ENCODE measurements at places on chromosomes 1 and 21.

GRCh38 chr1:92030656-92031107 is 897 bp downstream of the EPHX4 start:
- DNase-seq = no peak

GRCh38 chr1:89822999-89823628 is 2.3 kb downstream of the LRRC8D start:
- no peak for DNase-seq

DNA sequence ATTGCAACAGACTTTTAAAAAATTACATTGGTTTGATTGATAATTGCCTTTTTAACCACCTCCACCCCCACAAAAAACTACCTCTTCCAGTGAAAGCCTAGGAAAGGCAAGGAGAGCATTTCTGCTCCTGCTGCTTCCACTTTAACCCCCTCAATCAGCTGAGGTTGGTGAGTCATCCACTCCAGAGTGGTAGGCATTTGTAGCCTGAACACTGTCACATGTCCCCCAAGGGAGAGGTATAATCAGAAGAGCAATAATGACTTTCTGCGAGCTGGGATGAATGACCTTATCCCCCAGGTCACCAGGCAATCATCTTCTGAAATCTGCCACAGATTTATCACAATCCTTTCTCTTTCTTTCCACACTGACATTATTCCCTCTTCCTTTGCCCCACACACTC is 126.6 kb upstream of the CAMK1G start:
- no peak for DNase-seq

DNA sequence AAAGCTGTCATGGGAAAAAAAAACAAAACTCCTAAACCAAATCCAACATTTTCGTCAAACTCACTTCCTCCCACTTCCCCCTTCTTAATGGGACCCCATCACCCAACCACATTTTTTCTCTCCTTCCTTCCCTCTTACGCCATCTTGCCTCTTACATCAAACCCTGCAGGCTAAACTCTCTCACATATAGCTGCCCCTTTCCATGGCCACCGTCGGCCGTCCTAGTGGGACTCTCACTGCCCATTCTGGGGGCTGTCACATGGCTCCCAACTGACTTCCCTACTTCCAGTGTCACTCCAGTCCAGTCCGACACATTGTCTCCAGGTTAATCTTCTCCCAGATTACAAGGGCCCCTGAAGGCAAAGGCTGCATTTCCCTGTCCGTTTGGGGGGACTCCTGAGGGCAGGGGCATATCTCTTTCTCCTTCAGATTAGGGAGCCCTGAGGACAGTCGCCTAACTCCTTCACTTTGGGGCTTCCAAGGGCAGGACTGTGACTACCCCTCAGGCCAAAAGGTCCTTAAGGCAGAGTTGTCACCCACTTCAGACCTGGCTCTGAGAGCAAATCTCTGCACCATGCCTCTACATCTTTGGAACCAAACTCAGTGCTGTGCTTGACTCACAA is 658 bp downstream of the UBXN11 start:
- DNase-seq = no peak

GRCh38 chr1:224929335-224930237 is at the start of gene DNAH14:
TSS of gene DNAH14 (plus strand) at chr1:224929675. CDS start at chr1:224952703, 23,028 bp downstream.
- no peak for DNase-seq

DNA sequence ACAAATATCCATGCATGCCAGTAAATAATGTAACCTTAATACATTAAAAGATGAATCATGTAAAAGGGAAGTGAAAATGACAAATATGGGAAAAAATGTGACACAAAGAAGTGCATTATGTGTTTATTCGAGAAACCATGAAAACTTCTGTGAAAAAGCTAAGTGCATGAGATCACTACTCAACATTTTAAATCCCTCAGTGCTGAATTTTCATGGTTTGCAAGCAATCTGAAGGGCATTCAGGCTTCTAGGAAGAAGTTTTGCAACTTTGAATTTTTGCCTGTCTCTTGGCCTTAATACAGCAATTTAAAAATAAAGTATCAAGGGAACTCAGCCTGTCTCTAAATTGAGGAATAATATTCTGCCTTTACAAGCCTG is 78.2 kb downstream of the MAP3K7CL start:
- no peak for DNase-seq

DNA sequence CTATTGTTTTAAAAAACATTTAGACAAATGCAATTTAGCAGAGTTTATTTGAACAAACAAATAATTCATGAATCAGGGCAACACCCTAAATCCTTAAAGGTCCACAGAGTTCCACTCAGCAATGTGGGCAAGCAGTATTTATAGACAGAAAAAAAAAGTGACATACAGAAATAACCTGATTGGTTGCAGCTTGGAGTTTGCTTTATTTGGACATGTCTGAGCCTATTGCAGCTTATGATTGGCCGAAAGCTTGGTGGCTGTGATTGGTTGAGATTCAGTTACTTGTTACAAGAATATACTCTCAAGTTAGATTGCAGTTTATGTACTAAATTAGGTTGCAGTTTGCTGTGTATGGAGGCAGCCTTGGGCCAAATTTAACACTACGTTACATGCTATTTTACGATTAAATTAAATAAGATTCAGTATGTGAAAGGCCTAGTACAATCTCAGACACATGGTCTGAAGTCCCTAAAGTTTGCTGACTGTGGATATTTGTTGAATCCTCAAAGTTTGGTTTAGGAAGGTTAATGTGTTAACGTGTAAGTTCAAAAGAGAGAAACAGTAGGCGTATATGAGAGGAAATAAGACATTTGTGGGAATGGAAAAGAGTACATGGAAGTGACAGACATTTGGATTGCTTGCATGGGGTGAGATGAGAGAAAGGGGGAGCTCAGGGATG is 6.9 kb upstream of the CAMSAP2 start:
- no peak for DNase-seq

DNA sequence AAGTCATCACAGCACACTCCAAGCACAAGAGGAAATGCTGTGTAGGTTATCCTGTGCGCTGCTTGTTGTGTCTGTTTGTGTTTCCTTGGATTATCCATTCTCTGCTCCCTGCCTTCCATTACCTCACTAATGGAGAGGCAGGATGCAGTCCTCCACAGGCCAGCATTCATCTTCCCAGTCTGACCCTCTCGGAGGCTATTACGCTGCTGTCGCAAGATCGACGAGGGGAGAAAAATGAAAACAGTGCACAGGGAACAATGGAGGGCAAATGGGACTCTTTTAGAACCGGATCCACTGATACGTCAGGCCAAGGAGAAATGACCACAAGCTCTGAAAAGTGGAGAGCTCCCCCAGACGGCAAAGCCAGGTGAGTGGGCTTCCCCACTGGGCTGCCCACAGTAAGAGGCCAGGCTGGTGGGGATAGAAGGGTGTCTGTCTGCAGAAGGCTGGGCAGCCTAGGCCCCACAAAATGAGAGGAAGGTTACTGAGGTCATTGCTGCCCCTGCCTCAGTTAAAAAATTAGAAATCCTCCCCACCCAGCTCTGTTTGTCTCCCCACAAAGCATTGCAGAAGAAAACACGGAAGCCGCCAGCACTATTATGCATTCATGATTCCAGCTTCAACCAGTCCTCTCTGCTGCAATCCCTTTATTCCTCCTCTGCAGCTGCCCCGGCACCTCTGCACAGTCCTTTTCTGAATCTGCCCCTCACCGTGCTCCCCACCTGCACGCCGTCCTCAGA is 21.7 kb downstream of the LRRN2 start:
- DNase-seq = no peak

GRCh38 chr1:78231477-78231876 is 185.7 kb downstream of the GIPC2 start:
- no peak for DNase-seq

- DNase-seq = no peak
Observed at GRCh38 chr1:21232044-21232443, 55.3 kb upstream of the EIF4G3 start.

- DNase-seq = no peak
Observed at GRCh38 chr1:198273748-198274295, 117.0 kb downstream of the NEK7 start.

DNA sequence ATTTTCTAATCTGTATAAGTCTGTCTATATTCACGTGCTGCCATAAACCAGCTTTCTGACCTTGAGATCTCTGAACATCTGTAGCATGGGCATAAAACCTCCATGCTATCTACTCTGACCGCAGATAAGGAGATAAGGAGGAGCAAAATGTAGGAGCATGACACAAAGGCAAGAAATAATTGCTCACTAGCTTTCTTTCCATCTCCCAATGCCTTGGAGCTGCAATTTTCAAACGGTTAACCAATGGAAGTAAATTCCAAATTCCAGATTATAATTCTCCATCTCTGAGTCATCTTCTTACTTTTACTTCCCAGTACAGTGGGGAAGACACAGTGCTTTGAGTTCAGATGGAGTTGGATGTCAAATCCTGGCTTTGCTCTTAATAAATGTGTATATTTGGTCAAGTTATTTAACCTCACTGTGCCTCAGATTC is 41.6 kb downstream of the CD58 start:
- no peak for DNase-seq

- no peak for DNase-seq
Observed at GRCh38 chr1:243510928-243511327, 255.1 kb downstream of the SDCCAG8 start.

DNA sequence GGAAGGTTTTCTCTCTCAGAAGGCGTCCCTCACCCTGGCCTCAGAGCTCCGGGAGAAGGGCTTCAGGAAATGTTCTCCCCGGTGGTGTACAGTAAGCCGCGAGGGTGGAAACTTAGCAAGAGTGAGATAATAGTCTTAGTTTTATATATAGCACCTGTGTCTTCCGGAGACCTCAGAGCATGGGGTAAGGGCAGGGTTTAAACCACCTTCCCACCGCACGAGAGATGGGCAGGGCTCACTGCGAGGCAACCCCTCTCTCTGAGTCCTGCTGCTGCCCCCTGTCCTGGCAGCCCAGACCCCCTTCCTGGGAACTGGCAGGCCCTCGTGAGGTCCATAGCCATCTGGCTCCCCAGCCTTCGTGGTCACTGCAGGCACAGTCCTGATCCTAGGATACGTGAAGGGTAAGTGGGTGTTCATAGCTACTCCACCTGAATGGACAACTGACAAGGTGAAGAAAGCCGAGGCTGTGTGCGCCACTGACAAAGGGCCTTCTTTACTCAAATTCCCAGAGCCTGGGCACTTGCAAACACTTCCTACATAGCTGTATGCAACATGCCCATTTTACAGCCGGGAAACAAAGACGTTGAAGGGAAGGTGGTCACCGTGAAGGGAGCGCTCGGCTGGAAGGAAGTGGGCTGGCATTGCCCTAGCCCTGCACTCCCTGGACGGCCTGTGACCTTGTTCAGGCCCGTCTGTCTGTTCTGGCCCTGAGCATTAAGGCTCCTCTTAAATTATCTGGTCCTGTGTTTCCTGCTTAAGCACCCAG is 26.9 kb downstream of the ITPKB start:
- no peak for DNase-seq

DNA sequence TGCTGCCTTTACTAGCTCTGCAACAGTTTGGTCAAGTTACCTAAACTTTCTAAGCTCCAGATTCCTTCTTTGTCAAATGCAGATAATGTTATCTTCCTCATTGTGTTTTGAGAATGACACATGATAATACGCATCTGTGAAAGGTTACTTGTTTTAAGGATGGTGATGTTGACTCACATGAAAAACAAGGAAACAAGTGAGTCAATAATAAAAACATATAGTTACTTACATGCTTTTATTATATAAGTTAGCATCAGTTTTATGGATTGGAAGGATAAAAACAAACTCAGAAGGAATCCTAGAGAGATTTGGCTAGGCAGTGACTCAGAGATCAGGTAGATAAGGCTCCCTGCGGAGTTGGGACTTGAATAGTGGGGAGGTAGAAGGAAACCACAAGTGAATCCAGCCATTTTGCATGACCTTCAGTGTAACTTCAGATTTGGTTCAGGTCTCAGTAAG is 144.6 kb downstream of the LMO4 start:
- no peak for DNase-seq

DNA sequence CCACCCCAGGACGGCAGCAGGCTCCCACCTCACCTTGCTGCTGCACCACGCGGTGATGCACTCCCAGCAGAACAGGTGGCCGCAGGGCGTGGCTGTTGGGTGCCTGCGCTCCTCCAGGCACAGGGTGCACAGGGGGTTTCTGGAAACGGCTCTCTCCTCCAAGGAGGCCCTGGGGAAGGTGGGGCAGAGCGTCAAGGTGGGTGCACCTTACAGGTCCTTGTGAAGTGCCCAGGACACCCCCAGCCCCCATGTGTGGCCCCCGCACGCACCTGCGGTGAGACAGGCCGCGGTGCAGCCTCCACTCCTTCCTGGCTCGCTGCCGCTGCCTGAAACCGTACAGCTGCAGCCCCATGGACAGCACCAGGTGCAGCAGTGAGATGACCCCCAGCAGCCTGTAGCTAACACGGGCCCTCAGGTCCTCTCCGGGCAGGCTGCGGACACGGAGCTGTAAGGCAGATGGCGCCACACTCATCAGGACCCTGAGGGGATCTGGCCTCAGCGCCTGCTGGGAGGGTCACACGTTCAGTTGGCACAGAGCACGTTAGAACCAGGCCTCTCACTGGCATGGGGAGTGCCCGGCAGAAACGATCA is 5.8 kb downstream of the PEX10 start:
- DNase-seq = no peak

DNA sequence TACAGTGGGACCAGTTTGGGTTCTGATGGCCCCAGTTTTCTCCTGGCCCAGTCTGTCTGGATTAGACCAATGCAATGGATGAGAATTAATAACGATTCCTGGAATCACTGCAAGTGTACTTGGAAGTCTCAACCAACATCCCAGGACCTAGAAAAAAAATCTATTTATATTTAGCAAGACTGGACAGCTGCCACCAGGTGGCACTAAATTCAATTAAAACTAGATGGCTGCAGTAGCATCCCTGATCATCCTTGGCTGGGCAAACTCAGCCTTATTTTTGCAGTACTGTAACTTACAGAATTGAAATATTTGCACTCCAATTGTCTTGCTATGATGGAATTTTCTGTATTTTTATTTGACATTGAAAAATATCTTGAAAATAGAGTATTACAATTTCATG is 165.7 kb downstream of the NCAM2 start:
- no peak for DNase-seq

GRCh38 chr1:156963621-156964020 is 43.2 kb downstream of the LRRC71 start:
- DNase-seq = no peak

DNA sequence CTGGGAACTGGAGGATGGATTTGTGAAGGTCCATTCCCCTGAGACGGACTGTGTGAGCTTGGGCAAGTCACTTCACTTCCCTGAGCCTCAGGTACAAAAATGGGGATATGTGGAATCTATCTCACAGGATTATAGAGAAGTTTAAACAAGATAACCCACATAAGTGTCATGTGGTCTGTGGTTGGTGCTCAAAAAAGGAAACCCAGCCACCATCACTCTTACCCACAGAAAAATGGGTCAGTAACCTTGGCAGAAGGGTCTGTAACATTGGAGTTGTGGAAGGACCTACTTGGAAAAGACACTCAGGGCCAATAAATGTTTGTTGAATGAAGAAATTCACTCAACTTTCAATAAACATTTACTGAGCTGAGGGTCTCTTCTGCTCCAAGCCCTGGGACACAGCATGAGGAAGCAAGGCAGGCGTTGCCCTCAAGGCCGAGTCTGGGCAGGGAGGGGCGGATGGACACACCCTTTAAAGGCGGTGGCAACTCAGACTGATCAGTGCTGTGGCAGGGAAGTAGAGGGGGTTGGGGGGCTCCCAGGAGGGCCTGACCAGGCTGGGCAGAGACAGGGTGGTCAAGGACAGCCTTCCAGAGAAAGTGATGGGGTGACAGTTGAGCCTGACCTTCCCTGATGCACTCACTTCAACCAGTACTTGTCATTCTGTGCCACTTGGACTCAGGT is 66.7 kb upstream of the ACOT11 start:
- DNase-seq = no peak
